ENCODE measurements at places on chromosomes 1 and 21.

- DNase-seq = no peak
Measured at GRCh38 chr1:245133995-245134715, 20.6 kb upstream of the KIF26B start.

- DNase-seq = no peak
Measured at GRCh38 chr21:37594472-37594951, 227.9 kb downstream of the DYRK1A start.

GRCh38 chr1:16038620-16038912 is 5.0 kb upstream of the CLCNKB start:
- no peak for DNase-seq

GRCh38 chr1:193325042-193325441 is 138.6 kb upstream of the B3GALT2 start:
- no peak for DNase-seq

DNA sequence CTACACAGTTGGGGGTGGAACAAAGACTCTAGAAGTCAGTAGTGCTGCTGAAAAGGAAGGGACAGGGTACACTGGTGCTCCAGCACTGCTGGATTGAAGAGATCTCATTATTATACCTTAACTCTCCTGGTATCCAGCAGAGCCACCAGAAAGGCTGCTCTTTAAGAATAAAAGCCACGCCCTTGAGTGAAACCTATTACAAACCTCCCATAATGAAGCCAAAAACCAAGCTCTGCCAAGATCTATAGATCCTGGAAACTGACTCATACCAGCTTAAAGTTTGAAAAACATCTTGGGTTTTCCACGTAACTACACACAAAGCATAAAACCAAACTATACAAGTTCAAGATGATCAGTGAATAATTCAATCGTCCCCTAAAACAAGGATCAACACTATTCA is 38.0 kb downstream of the ADSS2 start:
- DNase-seq = no peak

GRCh38 chr21:32237021-32237420 is 41.8 kb downstream of the MIS18A start:
- no peak for DNase-seq

DNA sequence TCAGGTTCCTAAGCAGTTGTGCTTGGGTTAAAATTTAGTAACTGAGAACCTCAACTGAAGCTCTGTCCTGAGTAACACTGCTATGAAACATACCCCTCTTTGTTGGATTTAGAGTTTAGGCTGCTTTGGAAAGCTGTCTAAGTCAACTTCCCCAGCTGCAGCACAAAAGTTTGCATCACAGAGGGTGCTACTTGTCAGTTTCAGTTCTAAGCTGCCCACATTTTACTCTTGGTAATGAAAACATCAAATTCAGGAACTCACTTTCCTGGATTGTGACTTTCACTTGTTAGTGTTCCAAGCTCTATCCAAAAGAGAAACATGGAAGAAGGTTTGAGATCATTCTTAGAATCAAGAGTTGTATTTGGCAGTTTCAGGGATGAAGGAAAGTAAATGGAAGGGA is 191.7 kb upstream of the NFIA start:
- no peak for DNase-seq

DNA sequence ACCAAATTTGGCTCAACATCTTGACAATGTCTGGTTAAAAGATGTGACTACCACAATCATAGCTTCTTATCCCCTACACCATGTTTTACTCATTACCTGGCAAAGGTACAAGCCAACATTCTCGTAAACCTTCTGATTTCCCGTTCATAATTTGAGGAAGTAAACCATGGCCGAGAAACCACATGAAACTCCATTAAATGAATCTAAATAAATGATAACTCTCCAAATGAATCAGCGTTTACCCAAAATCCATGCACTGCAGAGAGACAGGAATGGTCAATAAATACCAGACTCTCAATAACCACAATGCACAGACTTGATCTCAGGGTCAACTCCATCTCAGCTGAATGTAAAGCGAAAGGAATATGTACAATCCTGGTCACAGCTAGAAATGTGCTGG is 125.2 kb downstream of the TYW3 start:
- no peak for DNase-seq

Measured in activated naive CD4-positive, alpha-beta T cell treated with Interleukin-2 at 50 U/mL for 16 hours (primary cell).